Activated T-cell treated with anti-CD3 and anti-CD28 coated beads for 24 hours (primary cell): ENCODE measurements at places on chromosomes 11 and 22.

GRCh38 chr11:10584071-10584501 lies 15.6 kb upstream of the LYVE1 start:
- DNase-seq = no peak

DNA sequence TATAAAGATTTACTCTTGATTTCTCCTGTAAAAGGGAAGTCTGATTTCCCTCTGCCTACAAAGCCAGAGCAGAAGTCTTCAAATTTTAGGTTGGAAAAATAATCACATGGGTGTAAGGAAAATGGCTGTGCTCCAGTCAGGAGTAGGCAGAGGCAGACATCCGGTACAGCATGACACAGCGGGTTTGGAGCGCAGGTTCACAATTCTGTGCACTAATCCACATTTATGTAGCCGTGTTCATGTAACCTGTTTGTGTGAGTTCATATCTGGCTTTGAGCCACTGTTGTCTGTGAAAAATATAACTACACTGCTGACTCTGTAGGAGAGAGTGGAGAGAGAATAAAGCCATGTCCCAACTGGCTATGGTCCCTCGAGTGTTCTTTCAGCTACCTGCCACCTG lies 248.0 kb downstream of the CASP12 start:
- no peak for DNase-seq

- no peak for DNase-seq
These were observed 179.4 kb downstream of the ETS1 start for GRCh38 chr11:128407962-128408361.

- DNase-seq = no peak
These were observed 112.0 kb downstream of the DBX1 start for GRCh38 chr11:20048246-20048645.

DNA sequence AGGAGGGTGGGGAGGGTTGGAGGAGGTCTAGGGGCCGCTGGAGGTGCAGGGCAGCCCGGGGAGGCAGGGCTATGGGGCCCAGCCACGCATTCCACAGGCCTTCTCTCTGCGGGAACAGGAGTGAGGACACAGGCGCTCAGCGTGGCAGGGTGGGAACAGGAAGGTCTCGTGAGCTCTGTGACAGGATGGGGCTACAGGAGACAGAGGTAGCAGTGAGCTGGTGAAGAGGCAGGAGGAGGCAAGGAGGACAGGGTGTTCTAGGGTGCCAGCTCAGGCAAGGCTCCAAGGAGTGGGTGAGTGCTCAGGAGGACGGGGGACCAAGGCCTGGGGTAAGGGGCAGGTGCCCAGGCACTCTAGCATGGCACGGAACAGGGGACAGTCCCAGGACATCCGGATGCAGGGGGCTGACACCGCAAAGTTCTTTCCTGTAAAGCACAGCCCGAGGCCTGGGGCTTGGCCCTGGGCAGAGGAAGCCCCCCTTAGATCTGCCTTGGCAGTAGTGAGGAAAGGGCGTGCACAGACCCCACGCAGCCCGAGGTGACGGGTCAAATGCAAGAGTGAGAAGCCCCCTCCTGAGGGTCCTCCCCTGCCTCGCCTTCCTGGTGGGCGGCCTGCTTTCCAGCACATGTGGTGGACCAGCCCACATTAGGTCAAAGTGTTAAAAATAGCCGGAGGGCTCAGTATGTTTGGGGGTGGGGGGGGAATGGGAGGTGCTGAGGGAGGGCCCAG lies 4.7 kb upstream of the NEAT1 start:
- no peak for DNase-seq

DNA sequence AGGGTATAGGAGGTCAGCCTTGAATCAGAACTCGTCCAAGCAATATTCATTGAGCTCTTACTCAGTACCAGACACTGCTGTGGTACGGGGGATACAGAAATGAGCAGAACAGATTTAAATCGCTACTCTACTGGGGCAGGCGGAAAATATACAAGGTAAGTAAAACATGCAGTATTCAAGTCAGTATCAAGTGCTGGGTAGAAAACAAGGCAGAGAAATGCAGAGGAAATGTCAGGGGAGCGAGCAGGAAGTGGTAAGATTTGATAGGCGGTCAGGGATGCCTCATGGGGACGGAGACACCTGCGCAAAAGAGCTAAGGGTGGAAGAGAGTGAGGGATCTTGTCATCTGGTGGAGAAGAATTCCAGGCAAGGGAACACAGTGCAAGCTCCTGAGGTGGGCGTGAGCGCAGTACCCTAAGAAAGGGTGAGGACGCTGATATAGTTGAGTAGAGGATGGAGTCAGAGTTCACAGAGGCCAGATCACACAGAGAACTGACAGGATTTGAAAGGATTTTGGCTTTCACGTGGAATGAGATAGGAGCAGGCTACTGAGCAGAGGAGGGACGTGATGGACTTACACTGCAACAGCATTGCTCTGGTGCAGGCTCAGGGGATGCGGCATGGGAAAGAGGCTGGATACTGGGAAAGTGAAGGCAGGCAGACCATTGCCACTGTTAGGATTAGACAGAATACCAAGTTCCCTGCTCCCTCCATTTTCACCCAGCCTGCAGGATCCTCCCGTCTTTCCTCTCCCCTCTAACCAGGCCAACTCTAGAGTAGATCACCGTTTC lies 35.8 kb downstream of the SC5D start:
- DNase-seq = peak; percentile 16

- DNase-seq = no peak
These were observed 21.1 kb upstream of the SLC5A12 start for GRCh38 chr11:26742966-26743365.

DNA sequence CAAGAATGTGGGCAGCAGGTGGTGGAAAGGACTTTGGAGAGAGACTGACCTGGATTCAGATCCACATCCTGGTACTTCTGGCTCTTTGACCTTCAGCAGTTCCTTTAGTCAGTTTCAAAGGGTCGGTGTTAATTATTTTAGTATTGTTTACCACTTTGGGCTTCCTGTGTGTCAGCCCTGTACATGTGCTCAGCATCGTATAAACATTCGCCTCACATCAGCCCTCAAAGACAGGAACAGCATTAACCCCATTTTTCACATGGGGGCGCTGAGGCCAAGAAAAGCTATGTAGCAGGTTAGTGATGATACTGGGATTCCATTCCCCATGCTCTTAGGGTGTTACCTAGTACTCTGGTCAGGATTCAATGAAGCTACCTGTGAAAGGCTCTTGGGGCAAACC lies 72.1 kb upstream of the YWHAH start:
- no peak for DNase-seq

DNA sequence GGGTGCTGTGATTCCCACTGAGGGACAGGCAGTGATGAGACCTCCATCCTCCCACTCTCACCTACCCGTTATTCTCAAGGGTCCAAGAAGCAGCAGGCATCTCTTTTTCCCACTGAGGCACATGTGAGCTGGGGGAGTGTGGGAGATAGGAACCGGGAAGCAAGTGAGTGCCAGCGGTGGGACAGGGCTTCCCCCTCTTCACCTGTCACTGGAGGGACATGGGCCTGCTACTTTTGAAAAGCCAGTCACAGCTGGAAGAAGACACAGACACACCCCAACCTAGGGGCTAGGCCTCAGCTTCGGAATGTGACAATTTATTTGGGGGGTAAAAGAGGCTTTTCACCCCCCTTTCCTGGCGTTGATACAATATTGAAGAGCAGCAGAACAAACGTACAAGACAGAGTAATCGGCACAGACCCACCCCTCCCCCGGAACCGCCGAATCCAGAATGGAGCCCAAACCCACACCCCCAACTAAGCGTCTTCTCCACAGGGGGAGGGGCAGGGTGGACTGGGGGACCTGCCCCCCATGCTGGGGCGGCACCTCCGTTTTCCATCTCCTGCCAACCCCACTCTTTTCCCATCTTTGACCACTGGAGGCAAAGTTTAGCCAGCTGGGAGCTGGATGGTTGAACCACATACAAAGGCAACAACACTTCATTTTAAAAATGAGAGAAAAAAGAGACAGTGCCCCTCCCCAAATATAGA lies 10.7 kb downstream of the CBX6 start:
- no peak for DNase-seq

- no peak for DNase-seq
These were observed 19.3 kb upstream of the MIEF1 start for GRCh38 chr22:39482768-39483167.

GRCh38 chr11:70808686-70809375 lies 410.5 kb downstream of the CTTN start:
- DNase-seq = no peak

DNA sequence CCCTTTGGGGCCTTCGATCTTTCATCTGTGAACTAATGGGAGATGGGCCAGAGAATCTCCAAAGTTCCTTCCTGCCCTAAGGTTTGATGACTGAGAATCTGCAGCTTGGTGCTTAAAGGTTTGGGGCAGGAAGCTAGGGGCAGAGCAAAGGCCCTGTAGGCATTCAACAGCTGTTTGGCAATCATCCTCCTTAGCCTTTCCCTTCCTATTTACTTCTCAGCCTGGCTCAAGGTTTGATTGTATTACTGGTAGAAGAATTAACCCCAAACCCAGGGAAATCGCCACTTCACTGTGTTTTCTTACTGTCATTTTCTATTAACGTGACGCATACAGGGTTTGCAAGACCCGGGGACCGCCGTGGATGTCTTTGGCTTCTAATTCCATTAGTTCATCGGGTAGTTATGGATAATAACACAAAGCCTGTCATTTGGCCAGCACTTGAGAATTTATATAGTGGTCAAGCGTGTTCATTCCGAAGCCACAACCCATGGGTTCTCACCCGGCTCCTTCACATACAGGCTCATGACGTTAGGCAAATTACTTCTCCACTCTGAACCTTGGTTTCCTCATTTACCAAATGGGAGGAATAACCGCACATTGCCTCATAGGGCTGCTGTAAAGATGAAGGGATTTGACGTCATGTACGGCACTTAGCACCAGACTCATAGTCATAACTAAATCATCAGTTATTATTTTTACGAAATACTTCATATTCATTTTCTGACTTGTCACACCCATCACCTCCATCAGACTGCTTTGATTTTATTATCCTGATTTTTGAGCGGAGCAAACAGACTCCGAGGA lies 158.1 kb downstream of the FBXO7 start:
- DNase-seq = no peak
